ENCODE measurements at places on chromosomes 16 and 17. TPM values are rescaled to one million over a fixed set of nuclear protein-coding genes. Genes with fewer than 3 reads are reported as not detected.

The KRTAP2-3 gene
- total RNA-seq = 0.32 TPM

The PALB2 gene
- 18.0 TPM for total RNA-seq

The HOXB6 gene
- total RNA-seq = 1.3 TPM

The NPEPPS gene
- 95.0 TPM for total RNA-seq

The SPNS2 gene
- total RNA-seq = under 0.01 TPM

The NPIPB9 gene
- 3.9 TPM for total RNA-seq

The ZG16B gene
- 0.64 TPM for total RNA-seq

The CPD gene
- total RNA-seq = 177 TPM

The MBTPS1 gene
- 97.2 TPM for total RNA-seq

The MSLN gene
- 0.32 TPM for total RNA-seq

The CDRT15L2 gene
- total RNA-seq = not detected

The KCNH6 gene
- total RNA-seq = not detected

The DNAAF8 gene
- 1.3 TPM for total RNA-seq

The ALOX15 gene
- total RNA-seq = not detected

The ZNF597 gene
- 5.2 TPM for total RNA-seq

The SKAP1 gene
- not detected for total RNA-seq

The C16orf54 gene
- not detected for total RNA-seq

The GPRC5B gene
- total RNA-seq = 12.6 TPM

The TUBG2 gene
- 11.7 TPM for total RNA-seq

The MT1M gene
- total RNA-seq = 1.3 TPM

The CMTM4 gene
- total RNA-seq = 20.7 TPM

The KIF22 gene
- 32.5 TPM for total RNA-seq

The DBF4B gene
- total RNA-seq = 7.8 TPM

The CCDC200 gene
- total RNA-seq = not detected

The CD300C gene
- total RNA-seq = not detected

The CEP20 gene
- total RNA-seq = 35.8 TPM

The BAHCC1 gene
- total RNA-seq = 6.5 TPM

The GOSR2 gene
- 65.6 TPM for total RNA-seq

The TAC4 gene
- total RNA-seq = not detected

The NGFR gene
- total RNA-seq = under 0.01 TPM

The WNT3 gene
- total RNA-seq = 0.97 TPM

The KRTAP3-3 gene
- not detected for total RNA-seq

The RAD51C gene
- 16.1 TPM for total RNA-seq

The GPR179 gene
- under 0.01 TPM for total RNA-seq

The ARSG gene
- 4.5 TPM for total RNA-seq

The ACSM2A gene
- total RNA-seq = not detected

The TMEM256 gene
- total RNA-seq = 147 TPM

The CSH2 gene
- total RNA-seq = not detected

The SDR42E2 gene
- not detected for total RNA-seq

The PTGES3L gene
- total RNA-seq = 1.3 TPM

The HNF1B gene
- total RNA-seq = not detected

The DOC2B gene
- total RNA-seq = not detected

The SEZ6L2 gene
- total RNA-seq = 4.7 TPM

The ATP6V0C gene
- total RNA-seq = 20.0 TPM

The HLF gene
- total RNA-seq = not detected

The BRD7 gene
- 29.0 TPM for total RNA-seq

The TNS4 gene
- total RNA-seq = not detected

Data from fibroblast of villous mesenchyme (primary cell).